ENCODE measurements at places on chromosomes 12 and 14. TPM values are rescaled to one million over a fixed set of nuclear protein-coding genes. Genes with fewer than 3 reads are reported as not detected.

DNA sequence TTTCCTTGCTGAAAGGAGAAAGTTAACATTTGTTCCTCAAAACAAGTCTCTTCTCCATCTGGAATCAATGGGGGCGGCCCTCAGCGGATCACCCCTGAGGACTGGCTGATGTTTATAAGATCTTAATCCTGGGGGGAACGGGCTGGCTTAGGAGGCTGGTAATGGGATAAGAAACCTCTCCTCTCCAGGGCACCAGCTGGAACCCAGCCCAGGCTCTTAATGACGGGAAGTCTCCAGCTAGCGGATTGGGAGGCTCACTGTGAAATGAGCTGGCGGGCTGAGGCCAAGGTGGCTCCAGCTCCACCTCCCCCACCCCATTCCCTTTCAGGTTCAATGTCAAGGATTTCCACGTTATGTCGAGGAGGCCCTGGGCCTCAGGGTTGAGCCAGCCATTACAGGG is 1133.0 kb downstream of the VRK1 start:
- H3K27me3 ChIP-seq = peaks cover 14% of the 10 kb centered on the region
- H3K4me1 ChIP-seq = peaks cover 23% of the 10 kb centered on the region
- no peak for DNase-seq
- H3K36me3 ChIP-seq = peaks cover 5% of the 10 kb centered on the region
- no peak overlapping the region for H3K4me3 ChIP-seq
- H3K27ac ChIP-seq = no peak overlapping the region

The GAS2L3 gene
- 2.6 TPM for total RNA-seq

- H3K36me3 ChIP-seq = no peaks in the 10 kb centered on the region
- peaks cover 5% of the 10 kb centered on the region for H3K4me1 ChIP-seq
- DNase-seq = no peak
- H3K27ac ChIP-seq = no peak overlapping the region
- no peak overlapping the region for H3K4me3 ChIP-seq
Measured at GRCh38 chr12:55664826-55665225, 28.1 kb downstream of the OR10P1 start.

The SLC7A8 gene
- 0.91 TPM for total RNA-seq

The NFATC4 gene
- total RNA-seq = 1.3 TPM

GRCh38 chr12:13362260-13362841 is 165.8 kb downstream of the EMP1 start:
- H3K27ac ChIP-seq = no peak overlapping the region
- DNase-seq = peak; percentile 64
- no peak overlapping the region for H3K4me3 ChIP-seq
- H3K4me1 ChIP-seq = no peaks in the 10 kb centered on the region
- H3K36me3 ChIP-seq = no peaks in the 10 kb centered on the region

The CLEC4A gene
- 0.19 TPM for total RNA-seq

Measured in activated CD8-positive, alpha-beta memory T cell treated with anti-CD3 and anti-CD28 coated beads, Interleukin-2, amount 10 ng/mL, durations not matched to agents 7 days and 5 days (primary cell).